Mesenteric fat pad (tissue), 1 donor: ENCODE measurements at places on chromosomes 13 and 19. TPM values are rescaled to one million over a fixed set of nuclear protein-coding genes. Genes with fewer than 3 reads are reported as not detected.

CRTC1 gene
- 13.9 TPM for total RNA-seq

AMH gene
- total RNA-seq: 0.93 TPM

GARIN5A gene
- 0.35 TPM for total RNA-seq

NAPSA gene
- total RNA-seq: 0.22 TPM

CDX2 gene
- total RNA-seq: 0.45 TPM

SERPINE3 gene
- total RNA-seq: not detected

JOSD2 gene
- 44.9 TPM for total RNA-seq

OR2Z1 gene
- total RNA-seq: not detected

CCDC61 gene
- 9.8 TPM for total RNA-seq

KL gene
- total RNA-seq: 4.4 TPM

DNA sequence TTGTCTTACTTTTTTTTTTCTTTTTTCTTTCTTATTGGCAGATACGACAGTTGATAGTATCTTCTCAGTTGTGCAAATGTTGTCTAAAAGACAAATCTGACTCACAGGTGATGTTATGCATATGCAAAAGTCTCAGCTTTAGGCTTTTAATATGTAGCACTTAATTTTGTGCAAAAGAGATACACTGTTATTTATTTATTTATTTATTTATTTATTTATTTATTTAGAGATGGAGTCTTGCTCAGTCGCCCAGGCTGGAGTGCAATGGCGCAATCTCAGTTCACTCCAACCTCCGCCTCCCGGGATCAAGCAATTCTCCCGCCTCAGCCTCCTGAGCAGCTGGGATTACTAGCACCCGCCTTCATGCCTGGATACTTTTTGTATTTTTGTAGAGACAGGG, 383.9 kb upstream of the PCDH9 start:
- no peak for DNase-seq

DNA sequence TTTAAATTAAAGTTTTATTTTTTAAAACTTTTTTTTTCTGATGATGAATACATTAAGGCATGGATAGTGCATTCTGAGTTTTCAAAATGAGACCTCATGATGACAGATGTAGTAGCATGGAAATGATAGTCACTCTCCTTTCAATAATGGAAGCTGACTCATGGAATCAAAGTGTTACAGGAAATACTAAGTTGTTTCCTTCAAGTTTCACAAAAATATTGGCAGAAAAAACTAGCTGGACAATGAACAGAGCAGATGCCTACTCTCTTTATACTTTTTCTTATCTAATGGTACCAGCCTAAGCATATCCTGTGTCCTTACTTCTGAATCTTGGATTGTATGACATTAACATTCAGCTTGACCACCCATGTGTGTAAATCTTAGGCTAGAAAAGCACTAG, 1337.3 kb downstream of the PCDH9 start:
- no peak for DNase-seq

DNA sequence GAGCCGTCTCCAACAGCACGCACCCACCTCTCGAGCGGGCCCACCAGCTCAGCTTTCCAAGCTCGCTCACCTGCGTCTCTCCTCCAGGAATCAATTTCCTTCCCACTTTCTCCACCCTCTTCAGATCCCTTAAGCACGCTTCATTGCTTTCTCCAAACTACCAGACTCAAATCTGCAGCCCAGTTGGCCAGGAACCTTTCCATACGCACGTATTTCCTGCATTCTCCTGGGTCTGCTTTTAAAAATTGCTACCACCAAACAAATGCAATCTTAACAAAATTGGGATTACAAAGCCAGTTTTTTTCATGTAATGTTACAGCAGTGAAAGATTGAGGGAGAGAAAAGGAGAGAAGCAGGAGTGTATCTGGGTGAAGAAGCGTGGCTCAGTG, 1.5 kb downstream of the ENOX1 start:
- DNase-seq: no peak

DNA sequence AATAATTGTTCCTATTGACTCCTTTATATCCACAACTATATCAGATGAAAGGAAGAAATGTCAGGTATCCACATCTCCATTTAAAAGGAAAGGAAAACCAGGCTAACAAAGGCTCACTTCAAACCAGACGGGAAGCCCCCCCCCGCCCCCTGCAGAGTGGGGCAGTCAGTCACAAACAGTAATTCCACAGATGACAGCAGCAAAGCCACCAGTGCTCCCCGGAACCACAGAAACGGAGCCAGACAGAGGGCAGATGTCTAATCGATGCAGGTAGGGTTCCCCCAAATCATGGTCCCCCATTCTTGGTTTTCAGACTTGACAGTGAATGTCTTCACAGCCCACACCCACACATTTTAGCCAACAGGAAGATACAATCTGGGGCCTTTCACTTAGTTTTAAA, 100.8 kb downstream of the STK24 start:
- no peak for DNase-seq

- DNase-seq: no peak
Measured at GRCh38 chr19:16301999-16302694, 22.5 kb upstream of the KLF2 start.

- no peak for DNase-seq
Measured at GRCh38 chr19:8607386-8607785, 3.1 kb downstream of the ADAMTS10 start.

DNA sequence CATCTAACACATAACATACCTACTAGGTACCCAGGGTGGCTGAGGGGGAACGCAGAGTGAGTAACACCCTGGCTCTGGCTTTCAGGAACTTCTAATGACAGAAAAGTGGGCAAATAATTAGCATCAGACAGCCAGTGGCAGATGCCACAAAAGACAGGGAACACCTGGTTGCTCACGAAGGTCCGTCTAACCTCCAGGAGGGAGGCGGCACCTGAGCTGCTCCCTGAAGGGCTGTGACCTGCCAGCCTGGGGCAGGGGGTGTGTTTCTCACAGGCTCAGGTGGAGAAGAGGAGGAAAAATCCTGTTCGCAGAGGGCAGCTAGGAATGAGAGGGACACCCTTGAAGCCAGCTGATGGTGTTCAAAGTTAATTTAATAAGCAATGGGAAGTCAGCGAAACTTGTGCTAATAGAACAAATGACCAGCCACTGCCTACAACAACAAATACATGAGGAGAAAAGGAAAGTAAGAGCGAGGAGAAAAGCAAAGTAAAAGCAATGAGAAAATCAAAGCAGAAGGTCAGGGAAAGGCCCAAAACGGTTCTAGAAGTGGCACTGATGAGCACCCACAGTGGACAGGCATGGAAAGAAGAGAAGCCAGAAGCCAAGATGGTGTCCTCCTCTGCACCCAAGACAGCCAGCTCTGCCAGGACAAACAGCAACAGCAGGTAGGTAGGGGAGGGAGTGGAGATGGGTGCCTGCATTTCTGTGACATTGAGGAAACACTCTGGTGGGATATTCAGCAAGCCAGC, 87.3 kb downstream of the STK24 start:
- no peak for DNase-seq

DNA sequence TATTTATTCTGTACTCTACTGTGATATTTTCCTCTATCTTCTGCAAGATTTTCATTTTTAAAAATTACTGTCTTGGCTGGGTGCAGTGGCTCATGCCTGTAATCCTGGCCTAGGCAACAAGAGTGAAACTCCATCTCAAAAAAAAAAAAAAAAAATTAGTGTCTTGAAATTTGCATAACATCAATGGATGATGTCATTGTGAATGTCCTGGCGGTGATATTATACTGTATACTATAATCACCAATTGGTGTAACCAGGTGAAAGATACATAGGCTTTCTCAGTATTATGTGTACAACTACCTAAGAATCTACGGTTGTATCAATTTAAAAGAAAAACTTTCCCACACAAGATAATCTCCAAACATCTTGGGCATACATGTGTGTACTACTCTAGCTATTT, 15.2 kb downstream of the ZNF331 start:
- no peak for DNase-seq

DNA sequence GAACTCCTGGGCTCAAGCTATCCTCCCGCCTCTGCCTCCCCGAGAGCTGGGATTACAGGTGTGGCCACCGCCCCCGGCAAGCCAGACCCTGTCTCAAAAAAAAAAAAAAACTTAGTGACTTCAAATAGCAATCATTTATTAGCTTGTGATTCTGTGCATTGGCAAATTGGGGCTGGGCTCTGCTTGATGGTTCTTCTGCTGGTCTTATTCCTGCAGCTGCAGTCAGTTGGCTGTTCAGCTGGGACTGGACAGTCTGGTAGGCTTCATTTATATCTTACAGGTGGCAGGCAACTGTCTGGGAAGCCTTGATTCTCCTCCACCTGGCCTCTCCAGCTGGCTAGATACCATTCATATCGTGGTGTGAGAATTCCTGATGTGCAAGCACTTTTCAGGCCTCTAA, 7.4 kb downstream of the DHDH start:
- no peak for DNase-seq

- no peak for DNase-seq
Measured at GRCh38 chr13:103866048-103866447, 799.8 kb upstream of the SLC10A2 start.

- peak; percentile 90 for DNase-seq
Measured at GRCh38 chr19:41706741-41707501, 1.5 kb upstream of the CEACAM5 start.

DNA sequence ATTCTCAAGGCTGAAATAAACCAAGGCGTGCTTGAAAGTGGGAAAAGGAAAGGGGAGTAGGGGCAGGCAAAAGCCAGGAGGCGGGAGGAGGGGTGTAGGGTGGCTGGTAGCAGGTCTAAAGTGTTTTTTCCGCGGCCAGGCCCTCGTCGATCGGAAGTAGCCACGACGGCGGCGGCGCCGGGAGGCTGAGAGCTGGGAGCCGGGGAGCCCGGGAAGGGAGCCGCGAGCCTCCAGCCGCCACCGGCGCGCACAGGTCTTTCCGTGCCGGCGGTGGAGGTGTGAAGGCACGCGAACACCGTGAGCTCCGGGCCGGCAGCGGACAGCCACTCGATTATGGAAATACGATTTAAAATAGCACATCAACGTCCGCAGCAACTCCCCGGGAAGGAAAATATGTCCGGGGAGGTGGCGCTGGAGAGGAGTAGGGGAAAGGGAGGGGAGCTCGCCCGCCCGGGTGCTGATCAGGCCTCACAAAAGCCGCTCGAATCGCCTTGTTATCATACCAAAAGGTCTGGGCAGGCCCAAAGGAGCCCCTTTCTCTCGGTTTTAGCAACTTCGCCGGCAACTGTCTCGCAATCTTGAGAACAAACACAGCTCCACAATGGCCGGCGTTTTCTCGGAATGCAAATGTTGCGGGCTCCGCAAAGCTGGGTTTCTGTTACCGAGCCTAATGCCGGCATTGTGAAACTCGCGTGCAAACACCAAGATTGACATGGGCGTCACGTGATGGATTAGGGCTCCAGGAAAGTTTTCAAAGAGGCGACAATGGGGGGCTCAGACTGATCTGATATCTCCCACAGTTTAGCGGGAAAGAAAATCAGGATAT, 2.9 kb upstream of the PCDH8 start:
- no peak for DNase-seq

- no peak for DNase-seq
Measured at GRCh38 chr19:38015216-38015615, 108.2 kb downstream of the SIPA1L3 start.

- DNase-seq: no peak
Measured at GRCh38 chr19:45500918-45501729, 2.9 kb downstream of the PPM1N start.

GRCh38 chr19:32824916-32825608, 44.5 kb downstream of the SLC7A9 start:
- peak; percentile 73 for DNase-seq

- no peak for DNase-seq
Measured at GRCh38 chr13:110125613-110126272, 181.2 kb downstream of the COL4A1 start.

GRCh38 chr19:33628921-33629825, 7.4 kb downstream of the CHST8 start:
- peak; percentile 85 for DNase-seq

GRCh38 chr19:45446295-45446694, 21.5 kb upstream of the FOSB start:
- no peak for DNase-seq

DNA sequence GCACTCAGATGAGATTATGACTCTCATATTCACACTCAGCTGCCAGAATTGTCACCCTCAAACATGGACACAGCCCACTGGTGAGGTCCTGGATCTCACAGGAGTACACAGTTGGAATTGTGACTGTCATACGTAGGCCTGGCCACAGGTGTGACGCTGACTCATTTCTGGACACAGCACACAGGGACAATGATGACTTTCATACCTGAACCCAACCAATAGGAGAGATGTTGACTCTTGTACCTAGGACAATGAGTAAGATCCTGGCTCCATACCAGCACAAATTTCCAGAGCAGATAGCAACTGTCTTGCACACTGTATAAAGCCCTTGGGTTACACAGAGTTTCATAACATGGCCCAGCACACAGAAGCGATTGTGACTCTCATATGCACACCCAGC, 46.4 kb downstream of the ZNF85 start:
- no peak for DNase-seq

- DNase-seq: no peak
Measured at GRCh38 chr13:86878781-86879180, 792.4 kb upstream of the SLITRK5 start.

- DNase-seq: no peak
Measured at GRCh38 chr19:48780631-48781391, 25.5 kb downstream of the FGF21 start.

DNA sequence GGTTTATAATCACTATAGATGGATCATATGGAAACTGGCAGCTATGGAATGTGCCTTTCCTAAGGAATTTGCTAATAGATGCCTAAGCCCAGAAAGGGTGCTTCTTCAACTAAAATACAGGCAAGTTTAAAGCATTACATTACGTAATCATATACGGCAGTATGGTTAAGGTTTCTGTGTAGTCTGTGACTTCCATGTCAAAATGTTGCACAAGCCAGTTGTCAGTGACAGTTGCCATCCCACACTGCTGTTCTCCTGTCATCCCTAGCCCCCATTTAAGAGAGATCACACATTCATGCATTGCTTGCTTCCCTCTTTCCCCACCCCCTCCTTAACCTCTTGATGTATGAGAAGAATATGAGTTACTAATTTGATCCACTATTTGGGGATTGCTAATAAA, 47.3 kb downstream of the BRCA2 start:
- no peak for DNase-seq

GRCh38 chr19:6279931-6280591, at the start of gene MLLT1:
TSS of gene MLLT1 (minus strand) at chr19:6279975. CDS start at chr19:6279784, 191 bp downstream.
- DNase-seq: peak; percentile 99

DNA sequence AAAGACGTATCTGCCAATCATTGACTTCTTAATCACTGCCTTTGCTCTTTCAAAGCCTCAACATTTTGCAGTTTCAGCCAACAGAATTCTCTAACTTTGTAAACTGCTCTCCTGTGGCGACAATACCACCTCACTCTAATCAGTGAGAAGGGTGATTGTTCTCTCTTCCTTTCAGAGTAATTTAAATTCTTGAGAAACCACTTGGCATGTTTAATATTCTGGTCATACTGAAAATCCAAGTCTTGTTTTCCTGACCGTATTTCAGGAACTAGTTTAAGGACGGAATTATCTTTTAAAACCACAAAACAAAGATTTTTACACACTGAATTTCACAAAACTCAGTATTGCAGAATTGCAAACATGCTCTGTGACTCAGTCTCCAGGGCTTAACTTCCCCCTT, 5.2 kb upstream of the CDC16 start:
- DNase-seq: no peak
